ENCODE measurements at places on chromosomes 4 and X.

GRCh38 chrX:85622635-85623034, 243.2 kb upstream of the POF1B start:
- DNase-seq: no peak

GRCh38 chr4:74770226-74770910, 24.0 kb downstream of the BTC start:
- DNase-seq: no peak

GRCh38 chr4:26020083-26020668, 106.2 kb downstream of the SMIM20 start:
- DNase-seq: no peak

DNA sequence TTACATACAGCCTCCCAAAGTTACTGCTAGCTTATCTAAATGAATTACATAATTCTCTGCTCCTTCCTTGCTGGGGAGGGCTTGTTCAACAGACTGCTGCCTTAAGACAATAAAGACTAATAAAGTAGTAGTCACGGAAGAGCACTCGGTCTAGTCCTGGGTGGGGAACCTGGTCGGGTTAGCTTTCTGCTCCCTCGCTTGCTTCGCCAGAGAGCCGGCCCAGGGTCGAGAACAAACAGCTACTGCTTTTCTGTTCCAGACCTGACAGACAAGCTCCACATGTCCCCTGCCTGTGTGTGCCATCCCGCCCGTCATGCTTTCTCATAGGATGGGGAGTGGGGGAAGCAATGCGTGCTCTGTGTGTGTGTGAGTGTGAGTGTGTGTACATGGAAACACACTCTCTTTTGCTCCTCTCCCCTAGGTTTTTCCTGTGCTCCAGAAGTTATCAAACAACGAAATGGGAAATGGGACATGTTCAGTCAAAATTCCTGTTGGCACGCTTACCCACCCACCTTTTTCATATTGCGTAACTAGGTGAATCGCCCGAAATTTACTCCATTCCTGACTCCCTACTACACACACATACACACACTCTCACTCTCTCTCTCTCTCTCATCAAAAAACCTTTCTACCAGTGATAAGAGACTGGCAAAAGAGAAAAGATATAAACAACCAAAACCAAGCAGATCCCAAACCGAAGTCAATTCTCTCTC, 1.3 kb downstream of the NPY1R start:
- no peak for DNase-seq

DNA sequence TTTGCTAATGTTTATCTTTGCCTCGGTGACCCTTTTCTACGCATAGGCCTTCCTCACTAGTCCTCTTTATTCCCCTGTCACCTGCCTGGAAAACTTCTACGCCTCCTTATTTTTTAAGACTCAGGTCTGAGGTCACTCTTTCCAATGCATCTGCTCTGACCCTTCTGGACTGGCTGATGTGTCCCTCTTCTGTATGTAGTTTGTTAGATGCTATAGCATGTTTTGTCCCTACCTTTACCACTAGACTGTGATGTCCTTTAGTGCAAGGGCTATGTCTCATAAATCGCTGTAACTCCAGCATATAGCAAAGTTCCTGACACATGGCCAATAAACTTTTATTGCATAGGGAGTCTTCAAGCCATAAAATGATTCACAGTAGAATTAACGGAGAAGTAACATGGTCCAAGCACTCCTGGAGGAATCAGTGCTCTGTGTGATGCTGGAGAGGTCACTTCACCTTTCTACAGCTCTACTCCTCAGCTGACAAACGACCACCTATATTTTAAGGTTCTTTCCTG, 872.5 kb upstream of the SLIT2 start:
- DNase-seq: no peak

GRCh38 chrX:149010013-149010852, 494.9 kb downstream of the IDS start:
- DNase-seq: no peak

DNA sequence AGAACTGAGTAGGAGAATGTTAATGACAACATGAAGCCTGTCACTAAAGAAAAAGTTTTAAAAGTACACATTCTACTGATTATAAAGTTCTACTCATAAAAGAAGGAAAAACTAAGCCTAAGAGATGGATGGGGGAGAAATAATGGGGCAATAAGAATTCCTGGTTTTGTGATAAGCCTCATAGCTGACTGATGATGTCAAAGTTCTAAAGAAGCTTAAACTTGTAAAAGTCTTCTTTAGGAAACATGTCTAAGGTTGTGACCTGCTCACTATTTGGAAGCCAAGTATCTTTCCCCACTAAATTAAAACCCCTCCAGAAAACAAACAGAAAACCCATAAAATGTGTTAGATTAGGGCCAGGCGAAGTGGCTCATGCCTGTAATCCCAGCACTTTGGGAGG, 232.9 kb upstream of the GIMD1 start:
- no peak for DNase-seq

DNA sequence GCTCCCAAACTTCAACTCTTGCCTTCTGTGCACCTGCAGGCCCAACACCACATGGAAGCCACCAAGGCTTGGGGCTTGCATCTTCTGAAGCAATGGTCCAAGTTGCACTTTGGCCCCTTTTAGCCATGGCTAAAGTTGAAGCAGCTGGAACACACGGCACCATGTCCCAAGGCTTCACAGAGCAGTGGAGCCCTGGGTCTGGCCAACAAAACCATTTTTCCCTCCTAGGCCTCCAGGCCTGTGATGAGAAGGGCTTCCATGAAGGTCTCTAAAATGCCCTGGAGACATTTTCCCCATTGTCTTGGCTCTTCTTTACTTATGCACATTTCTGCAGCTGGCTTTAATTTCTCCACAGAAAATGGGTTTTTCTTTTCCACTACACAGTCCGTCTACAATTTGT, 61.3 kb upstream of the CYSLTR1 start:
- DNase-seq: no peak

DNA sequence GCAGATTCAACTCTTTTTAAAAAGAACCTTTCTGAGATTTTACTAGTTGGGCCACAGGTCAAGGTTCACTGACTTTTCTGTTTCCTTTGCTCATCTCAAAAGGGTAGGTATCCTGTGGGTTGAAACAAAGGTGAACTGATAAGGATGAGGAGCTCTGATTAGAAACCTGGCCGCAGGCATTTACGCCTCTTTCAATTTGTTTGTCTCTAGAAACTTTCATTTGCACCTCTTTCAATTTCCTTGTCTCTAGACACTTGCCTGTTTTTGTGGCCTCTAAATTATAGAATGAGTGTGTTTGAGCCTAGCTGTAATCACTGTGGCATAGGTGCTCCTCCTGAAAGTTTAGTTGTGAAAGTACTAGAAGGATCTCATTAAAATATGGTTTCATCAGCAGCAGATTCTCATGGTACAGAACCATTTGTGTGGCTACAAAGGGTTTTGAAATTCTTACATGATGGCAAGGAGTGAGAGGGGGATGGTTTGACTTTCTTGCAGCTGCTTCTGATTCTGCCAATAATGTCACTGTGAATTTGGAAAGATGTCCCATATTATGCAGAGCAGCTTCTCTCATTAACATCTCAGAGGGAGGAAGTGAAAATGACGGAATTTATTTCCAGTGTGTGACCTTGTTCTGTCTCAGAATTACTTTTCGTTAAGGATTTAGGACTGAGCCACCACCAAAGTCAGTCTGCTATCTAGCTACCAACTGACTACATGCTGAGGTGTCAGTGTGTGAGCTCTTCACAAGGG, 142.2 kb downstream of the SH2D1A start:
- DNase-seq: no peak

- DNase-seq: no peak
These were observed 29.4 kb upstream of the NDP start for GRCh38 chrX:44002567-44002966.

DNA sequence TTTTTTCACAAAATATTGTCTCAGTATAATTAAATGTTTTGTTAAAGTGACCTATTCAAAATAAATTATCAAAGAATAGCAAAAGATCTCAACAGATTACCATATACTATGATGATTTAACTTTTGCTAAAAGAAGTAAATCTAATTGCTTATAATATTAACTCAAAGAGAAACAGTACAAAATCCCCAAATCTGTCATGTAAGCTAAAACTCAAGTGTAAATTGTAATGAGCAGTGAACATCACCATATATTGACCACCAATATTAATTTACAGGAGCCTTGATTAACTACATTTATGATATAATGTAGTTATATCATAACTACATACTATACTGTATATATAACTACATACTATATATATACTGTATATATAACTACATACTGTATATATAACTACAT, 174.4 kb downstream of the SLC39A8 start:
- DNase-seq: no peak

GRCh38 chr4:25756503-25756902, 100.9 kb downstream of the SLC34A2 start:
- no peak for DNase-seq

DNA sequence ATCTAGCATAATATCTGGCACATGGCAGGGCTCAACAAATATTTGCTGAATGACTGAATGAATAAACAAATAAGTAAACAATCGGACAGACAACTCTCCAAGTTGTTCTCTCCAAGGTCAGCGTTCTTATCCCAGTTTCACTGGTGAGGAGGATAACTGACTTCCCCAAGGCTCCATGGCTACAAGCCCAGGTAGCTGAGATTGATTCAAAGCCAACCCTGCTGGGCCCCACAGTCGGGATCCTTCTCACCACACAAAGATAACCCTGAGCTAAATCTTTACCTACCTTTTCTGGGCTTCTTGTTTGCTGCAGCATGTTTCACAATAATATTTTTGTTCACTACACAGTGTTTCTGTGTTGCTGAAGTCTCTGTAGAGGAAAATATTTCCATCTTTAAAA, 54.9 kb downstream of the USP46 start:
- DNase-seq: no peak

DNA sequence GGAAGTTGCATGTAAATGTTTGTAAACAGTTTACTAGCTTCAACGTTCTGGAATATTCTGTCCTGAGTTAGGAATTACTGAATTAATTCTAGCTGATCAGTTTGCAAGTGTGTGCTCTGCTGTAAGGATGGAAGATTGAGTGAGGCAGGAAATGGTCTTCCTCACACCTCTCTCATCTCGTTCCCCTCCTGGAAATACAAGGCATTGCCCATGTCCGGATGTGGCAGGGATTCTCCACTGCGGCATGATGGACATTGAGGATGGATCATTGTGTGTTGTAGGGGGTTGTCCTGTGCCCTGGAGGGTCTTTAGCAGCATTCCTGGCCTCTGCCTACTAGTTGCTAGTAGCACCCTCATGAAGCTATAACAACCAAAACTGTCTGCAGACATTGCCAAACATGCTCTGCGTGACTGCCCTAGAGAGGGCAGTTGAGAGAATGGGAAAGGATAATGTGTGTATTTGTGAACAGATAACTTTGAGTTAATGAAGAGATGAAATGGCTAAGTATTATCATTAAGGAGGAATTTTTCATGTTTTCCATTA, 12.6 kb downstream of the CA5B start:
- no peak for DNase-seq

DNA sequence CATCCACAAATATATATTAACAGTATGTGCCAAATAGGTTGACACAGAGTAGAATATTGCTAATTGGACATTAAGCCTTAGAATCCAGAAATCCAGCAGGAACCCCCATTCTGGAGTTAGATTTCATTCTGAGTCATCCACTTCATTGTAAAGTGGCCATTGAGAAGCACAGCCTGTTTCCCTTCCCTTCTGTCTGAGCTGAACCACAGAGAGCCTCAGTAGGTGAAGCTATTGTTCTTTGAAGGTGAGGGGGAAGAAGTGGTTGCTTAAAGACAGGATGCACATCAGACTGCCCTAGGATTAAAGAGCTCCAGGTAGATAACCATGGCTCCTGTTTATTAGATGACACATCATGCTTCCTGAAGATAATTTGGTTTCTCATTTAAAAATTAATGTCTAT, 30.6 kb upstream of the MCF2 start:
- no peak for DNase-seq

DNA sequence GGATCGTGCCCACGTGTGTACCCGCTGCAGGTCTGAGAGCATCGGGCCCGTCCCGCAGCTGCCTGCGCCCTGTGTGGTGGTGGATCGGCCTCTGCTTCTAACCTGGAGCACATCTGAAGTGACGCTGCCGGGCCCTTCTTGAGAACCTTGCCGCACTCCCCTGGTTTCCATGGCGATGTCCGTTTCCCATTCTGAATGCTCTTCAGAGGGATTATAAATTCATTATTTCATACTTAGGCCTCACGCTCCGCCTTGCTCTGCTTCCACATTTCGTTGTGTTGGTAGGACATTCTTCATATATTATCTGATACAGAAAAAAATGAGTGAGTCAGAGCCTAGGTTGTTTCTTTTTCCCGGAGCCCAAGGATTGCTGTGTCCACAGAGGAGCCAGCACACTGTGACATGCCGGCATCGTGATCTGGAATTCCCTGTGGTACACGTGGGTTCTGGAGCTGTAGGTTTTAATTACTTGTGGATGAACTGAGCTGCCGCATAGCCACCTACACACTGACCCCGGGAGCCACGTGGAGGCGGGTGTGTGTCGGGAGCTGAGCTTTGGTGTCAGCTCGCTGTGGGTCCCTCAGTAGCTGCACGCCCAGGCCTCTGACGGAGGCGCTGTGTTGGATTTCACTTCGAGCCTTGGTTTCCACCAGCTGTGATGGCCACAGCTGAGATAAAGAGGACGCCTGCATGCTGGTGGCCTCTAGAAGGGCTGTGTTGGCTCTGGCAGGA, 63.4 kb downstream of the PSAPL1 start:
- DNase-seq: no peak

GRCh38 chr4:124432500-124432899, 280.0 kb downstream of the ANKRD50 start:
- DNase-seq: no peak

DNA sequence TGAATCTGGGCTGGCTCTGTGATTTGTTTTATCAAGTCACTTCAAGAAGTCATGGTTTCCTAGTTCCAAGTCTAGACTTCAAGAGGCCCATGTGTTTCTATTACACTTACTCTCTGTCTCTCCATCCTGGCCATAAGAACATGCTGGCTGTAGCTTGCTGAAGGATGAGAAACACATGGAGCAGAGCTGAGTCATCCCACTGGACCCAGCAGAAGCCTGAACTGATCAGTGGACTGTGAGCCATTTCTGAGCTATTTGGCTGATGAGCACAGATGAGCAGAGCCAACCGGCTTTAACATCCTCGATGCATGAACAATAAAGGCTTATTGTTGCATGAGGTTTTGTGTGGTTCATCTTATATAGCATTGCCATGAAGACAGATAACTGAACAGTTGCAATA, 290.6 kb upstream of the BOD1L1 start:
- no peak for DNase-seq

GRCh38 chr4:162497564-162498167, 333.9 kb upstream of the FSTL5 start:
- no peak for DNase-seq

- DNase-seq: no peak
These were observed 157.7 kb downstream of the MGST2 start for GRCh38 chr4:139823345-139823744.

DNA sequence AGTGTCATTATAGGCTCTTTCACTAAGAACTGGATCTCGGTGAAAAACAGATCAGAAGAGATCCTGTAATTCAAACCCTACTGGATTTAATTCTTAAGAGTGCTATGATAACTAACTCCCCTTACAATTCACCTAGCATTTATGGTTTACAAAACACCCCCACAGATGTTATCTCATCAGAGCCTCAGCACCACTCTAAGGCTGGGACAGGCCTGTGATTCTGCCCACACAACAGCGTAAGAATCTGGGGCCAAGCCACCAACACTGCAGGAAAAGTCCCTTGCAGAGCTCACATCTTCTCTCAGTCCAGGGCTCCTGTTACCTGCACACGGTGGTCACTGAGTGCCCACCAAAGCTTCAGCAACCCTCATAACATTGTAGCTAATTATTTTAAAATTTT, 8.9 kb downstream of the MFAP3L start:
- no peak for DNase-seq
